Umbilical cord (tissue), 2 donors: ENCODE measurements at places on chromosomes 7 and 10. TPM values are rescaled to one million over a fixed set of nuclear protein-coding genes. Genes with fewer than 3 reads are reported as not detected.

- no peak for DNase-seq
Measured at GRCh38 chr10:26219676-26220075, 3.1 kb downstream of the GAD2 start.

DNA sequence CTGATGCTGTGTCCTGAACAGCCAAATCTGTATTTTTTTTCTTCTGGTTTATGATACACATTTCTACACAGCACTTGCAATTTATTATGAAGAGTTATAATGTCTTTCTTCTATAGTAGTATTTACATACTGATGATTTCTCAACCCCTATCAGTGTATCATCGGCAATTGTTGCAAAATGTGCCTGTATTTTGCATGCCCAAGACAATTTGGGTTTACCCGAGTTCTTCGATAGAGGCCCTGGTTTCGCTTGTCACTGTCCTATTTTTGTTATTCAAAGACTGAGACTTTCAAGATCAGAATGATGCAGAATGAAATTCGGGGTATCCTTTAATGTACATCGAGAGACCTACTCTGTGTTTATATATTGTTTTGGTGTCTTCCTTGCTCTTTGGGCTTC lies 184.5 kb upstream of the PRSS58 start:
- no peak for DNase-seq

- DNase-seq = no peak
Measured at GRCh38 chr7:106398786-106399185, 114.0 kb upstream of the NAMPT start.

DNA sequence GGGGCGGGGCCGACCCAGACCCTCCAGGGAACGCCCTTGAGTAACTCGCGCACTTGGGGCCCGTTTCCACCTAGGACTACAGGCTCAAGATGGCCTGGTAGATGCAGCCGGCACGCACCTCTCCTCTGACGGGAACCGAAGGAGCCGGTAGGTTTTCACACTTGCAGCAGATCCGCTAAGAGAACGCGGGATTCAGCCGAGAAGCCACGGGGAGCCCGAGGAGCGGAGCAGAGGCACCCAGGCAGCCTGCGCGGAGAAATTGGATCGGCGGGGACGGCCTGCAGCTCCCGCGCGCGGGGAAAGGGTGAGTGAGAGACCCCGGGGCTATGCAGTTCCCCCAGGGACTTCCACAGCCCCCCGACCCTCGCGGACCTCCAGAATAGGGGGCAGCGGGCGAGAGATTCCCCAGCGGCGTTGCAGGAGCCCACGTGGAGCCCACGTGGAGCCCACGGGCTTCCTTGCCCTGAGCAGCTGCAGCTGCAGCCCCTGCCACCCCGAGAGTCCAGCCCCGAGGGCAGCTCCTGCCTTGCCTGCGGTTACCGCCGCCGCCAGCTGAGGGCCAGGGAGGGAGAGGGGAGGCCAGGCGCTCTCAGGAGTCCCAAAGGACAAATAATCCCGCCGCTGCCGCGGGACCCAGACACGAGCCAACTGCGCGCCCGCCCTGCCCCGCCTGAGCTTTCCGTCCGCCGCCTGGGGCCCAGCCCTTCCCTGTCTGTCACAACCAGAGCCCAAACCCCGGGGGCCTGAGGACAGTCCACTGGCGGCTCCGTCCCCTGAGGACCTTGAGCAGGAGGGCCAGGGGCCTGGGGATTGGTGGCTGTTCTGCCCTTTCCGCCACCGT lies 13.1 kb downstream of the IFT22 start:
- DNase-seq = peak; percentile 43

DNA sequence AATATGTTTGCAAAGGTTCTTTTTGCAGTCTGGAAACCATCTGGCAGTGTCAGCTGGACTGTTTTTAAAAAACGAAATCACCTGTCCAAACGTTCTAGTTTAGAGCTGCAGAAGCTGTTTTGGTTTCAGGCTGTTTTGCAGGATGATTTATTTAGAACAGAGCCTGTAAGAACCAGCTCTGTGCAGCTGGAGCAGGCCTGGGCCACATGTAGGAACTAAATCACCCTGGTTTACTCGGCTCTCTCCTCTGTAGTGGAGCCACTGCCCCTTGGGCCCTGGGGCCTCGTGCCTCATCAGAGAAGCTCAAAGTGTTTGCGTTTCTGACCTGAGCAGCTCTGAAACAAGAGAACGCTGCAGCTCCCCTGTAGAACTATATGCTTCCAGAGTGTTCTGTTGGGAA lies 142.5 kb downstream of the ACTR3B start:
- peak; percentile 73 for DNase-seq

TRPV6 gene
- total RNA-seq = 2.6 TPM

HDAC9 gene
- total RNA-seq = 18.3 TPM

PIP gene
- not detected for total RNA-seq

HTR5A gene
- total RNA-seq = 0.96 TPM

TFEC gene
- 16.6 TPM for total RNA-seq
